Dermis blood vessel endothelial cell (primary cell): ENCODE measurements at places on chromosomes 13 and 19.
A peak's percentile ranks its signal among the peaks of the same experiment; 100 is the strongest.

DNA sequence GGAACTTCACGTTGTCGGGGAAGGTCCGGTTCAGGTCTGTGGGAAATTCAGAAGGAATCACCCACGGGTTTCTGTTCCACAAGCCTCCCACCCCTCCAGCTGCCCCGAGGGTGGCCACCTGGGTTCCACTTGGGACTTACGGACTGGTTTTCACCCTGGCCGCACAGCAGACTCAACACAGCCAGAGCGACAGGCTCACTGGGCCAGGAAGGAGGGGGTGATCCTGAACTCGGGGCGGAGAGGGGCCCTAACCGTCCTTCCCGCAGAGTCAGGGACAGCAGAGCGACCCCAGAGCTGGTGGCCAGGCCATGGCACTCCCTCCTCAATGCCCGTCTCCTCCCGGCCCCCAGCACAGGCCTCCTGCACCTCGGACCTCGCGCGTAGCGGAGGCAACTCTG is 13.0 kb downstream of the GRTP1 start:
- no peak for DNase-seq

GRCh38 chr19:40134866-40135265 is 44.1 kb upstream of the ZNF780A start:
- DNase-seq, result no peak

GRCh38 chr13:107450931-107451330 is 764.4 kb downstream of the LIG4 start:
- peak; percentile 99 for DNase-seq

DNA sequence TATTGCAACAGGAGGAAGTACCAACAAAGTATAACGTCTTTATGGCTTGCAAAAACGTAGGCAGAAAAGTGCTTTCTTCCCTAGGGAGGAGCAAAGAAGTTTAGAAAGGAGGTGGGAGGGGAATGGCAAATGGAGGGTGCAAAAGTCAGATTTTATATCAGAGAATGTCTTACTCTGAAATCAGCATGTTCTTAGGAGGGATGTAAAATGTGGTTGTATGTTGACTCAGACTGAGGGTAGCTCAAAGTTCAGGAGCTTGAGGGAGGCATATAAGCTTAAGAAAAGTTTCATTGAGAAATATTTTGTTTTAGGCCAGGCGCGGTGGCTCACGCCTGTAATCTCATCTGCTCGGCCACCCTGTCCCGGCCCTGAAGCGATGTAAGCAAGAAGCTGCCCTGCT is 1.7 kb downstream of the ZNF90 start:
- DNase-seq, result no peak

DNA sequence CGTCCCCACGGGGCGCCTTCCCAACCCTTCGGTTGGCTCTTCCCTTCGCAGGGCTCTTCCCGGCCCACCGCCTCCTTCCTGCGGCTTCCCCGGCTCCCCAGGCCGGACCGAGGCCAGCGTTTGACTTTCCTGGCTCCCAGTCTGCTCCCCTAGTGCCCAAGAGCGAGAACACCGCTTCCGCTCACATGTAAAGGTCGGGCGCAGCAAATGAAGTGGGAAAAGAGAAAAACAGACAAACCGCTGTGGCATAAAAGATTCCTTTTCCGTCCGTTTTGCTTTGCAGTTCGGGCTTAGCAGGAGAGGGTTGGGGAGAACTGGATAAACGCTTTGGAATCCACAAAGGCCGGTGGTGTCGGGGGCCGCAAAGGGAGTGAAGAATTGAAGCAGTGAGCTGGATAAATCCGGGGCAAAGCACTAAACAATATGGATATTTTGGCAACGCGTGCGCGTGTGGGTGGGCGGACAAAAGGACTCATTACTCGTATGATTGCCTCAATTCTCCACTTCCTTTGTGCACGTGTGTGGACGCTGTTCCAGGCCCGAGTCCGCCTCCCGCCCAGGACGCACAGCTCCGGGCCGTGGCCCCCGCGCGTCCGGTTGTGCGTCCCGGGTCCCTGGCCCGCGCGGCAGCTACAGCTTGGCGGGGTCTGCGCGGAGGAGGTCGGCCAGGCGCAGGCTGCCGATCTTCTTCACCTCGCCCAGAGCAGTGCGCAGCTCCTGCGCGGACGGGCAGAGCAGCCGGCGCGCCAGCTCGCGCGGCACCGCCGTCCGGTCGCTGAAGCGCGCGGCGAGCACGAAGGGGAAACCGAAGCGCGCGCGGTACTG is 8.6 kb upstream of the CDX2 start:
- peak; percentile 35 for DNase-seq

- peak; percentile 91 for DNase-seq
Measured at GRCh38 chr19:36169084-36169760, 17.0 kb upstream of the COX7A1 start.

- no peak for DNase-seq
Measured at GRCh38 chr19:35225951-35226350, 2.6 kb downstream of the FAM187B start.

GRCh38 chr13:28528848-28529247 is 33.9 kb upstream of the FLT1 start:
- DNase-seq, result peak; percentile 47

DNA sequence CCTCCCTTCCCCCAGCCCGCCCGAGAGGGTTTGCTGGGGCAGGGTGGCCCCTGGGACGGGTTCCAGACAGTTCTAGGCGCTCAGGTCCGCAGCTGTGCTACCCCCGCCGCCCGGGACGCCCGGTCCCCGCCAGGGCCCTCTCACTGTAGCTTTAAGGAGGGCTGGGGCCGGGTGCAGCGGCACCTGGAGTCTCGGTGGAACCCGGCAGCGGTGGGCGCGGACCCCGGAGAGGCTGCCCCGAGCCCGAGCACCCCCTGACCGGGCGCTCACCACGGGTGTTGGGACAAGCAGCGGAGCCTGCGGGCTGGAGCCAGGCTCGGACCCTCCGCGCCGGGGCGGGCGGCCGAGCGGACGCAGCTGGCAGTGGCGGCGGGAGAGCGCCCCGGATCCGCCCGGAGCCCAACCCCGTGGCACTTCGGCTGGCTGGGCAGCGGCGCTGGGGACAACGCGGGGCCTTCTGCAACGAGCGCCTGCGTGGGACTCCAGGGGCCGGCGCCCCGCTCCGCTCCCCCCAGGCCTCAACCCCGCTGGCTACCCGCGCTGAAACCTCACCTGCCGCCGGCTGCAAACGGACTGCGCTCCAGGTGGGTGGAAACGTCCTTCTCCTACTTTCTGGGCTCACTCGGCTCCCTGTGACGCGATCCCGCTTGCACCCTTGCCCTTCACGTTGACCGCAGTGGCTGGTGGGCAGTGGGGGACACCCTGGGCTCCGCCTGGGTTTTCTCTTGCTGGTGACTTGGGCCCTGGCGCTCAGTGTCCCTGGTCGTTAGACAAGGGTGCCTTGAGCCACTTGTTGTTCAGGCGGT is 81.1 kb downstream of the ZNF429 start:
- DNase-seq, result no peak

DNA sequence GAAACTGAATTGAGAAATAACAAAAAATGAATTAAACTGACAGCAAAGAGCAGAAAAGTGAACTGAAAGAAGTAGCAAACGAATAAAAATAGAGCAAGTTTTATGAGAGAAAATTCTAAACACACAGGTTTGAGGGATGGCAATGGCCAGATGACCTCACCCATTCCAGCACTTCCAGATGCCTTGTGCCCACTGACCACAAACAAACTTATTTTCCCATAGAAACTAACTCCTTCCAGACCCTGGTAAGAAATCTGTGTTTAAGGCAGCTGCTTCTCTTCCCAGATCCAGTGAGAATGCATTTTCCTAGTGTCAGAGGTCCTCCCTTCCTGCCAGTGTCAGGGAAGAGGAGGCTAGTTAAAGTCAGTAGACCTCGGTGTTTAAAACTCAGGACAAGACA is 51.7 kb downstream of the RXFP2 start:
- no peak for DNase-seq

GRCh38 chr19:407511-408440 is 1.2 kb downstream of the C2CD4C start:
- no peak for DNase-seq

DNA sequence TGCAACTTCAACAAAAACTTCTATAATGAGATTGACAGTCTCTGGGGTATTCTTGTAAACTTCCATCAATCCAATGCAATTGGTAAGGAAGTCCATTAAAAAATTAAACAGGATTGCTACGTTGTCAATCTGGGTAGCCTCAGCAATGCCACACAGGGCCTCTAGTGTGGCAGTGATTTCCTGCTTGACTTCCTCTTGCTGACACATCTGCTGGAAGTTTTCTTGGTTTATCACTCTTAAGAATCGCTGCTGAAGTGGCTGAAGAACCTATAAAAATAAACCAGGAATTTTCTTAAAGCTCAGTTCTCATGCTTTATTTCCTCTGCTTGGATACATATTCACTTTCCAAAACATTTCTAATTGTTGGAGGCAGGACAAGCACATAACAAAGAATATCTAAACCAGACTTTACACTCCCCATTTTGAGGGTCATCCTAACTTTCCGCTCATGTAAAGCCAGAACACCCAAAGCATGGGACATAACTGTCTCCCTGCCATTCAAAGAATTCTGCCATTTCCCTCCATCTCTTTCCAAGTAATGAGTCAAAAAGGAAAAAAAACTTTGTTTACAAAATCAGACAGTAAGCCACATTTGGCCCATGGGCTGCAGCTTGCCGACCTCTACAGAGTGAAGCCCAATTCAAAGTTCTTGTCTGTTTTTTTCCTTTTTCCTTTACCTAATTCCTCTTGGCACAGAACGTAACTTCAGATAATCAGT is 23.2 kb upstream of the EEF1AKMT1 start:
- peak; percentile 70 for DNase-seq

GRCh38 chr19:10712045-10712444 is 5.8 kb upstream of the DNM2 start:
- DNase-seq, result no peak

- no peak for DNase-seq
Measured at GRCh38 chr13:102872131-102872530, 26.3 kb downstream of the ERCC5 start.

DNA sequence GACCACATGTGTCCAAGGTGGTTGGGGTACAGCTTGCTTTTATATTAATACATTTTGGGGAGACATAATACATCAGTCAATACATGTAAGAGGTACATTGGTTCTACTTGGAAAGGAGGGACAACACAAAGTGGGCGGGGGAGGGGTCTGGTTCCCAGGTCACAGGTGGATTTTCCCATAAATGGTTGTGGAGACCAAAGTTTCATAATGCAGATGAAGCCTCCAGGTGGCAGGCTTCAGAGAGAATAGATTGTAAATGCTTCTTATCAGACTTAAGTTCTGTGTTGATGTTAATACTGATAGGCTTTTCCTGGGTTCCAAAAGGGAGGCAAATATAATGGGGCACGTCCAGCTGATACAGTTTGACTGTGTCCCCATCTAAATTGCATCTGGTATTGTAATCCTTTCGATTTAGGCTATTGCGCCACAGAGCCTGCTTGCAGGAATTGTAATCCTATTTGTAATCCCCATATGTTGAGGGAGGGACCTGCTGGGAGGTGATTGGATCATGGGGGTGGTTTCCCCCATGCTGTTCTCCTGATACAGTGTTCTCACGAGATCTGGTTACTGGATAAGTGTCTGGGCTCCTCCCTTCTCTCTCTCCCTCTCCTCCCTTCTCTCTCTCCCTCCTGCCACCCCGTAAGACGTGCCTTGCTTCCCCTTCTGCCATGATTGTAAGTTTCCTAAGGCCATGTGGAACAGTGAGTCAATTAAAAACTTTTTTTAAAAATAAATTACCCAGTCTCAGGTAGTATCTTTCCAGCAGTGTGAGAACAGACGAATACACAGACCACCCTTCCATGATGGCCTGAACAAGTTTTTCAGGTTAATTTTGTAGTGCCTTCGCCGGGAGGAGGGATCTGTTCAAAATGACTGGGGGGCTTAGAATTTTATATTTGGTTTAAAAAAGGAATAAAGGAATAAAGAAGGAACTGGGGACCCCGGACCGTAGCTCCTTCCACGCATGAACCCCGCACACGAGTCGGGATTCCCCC is 44.9 kb downstream of the ZNF823 start:
- DNase-seq, result peak; percentile 10

DNA sequence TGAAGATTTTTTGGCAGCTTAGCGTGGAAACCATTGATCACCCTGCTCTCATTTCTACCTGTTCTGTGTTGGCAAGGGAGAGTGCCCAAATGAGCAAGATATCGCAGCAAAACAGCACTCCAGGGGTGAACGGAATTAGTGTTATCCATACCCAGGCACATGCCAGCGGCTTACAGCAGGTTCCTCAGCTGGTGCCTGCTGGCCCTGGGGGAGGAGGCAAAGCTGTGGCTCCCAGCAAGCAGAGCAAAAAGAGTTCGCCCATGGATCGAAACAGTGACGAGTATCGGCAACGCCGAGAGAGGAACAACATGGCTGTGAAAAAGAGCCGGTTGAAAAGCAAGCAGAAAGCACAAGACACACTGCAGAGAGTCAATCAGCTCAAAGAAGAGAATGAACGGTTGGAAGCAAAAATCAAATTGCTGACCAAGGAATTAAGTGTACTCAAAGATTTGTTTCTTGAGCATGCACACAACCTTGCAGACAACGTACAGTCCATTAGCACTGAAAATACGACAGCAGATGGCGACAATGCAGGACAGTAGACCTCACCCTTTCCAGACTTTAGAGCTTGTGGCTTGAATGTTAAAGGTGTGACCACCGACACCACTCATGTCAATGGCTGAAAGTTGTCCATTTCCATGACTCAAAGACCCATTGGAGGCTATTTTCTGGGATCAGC is 5.8 kb downstream of the CEBPG start:
- no peak for DNase-seq
